Left cardiac atrium (tissue), 4 donors: ENCODE measurements at places on chromosomes 6 and 20.
A peak's percentile ranks its signal among the peaks of the same experiment; 100 is the strongest.

DNA sequence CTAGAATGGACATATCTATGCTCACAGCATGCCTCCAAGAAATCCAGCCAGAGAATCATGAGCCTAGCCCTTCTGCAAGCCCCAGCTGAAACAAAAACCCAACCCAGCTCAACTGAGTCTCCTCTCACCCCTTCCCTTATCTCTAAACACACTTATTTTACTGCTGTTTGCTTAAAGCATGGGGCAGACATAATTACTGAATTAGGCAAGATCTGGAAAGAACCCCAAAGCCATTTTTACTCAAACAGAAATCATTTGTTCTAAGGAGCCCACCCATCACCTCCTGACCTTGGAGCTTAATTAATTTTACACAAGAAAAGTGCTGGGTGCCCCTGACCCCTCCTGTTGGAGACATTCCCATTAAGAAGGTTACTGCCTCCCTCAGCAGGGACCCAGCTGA lies 291.6 kb downstream of the MAFB start:
- no peak for DNase-seq

DNA sequence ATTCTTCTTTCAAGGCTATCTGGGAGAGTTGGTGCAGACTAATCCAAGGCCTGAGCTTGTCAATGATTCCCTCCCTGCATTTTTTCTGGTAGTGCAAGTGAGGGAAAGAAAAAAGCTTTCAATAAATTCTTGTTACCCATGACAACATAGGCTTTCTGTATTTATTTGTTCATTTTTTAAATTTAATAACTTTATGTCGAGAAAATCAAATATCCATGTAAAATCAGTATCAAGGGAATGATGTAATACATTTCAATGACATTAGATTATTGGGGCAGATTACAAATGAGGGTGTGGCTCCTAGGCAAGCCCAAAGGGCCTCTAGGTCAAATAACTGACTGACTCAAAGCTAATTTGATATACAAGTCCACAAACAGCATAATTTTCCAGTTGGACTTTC lies 104.0 kb downstream of the GJA1 start:
- DNase-seq = no peak

DNA sequence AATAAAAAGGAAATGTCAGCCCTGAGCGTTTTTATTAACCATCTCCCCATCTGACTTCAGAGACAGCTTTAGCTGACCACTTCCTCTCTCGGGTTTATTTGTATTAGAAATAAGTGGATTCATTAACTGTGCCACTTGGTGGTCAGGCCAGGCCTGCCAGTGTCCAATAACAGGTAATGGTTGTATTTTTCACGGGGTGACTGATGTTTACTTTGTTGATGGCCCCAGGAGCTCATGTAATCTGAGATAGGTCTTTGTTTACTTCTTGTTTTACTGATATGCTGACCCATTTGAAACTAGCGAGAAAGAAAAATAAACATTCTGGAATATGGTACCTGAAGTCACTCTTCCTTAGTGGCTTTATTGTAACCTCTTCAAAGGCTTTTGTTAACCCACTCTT lies 504.3 kb upstream of the SLC35B3 start:
- no peak for DNase-seq

- peak; percentile 57 for DNase-seq
These were observed 46.2 kb upstream of the ZNF184 start for GRCh38 chr6:27518881-27519795.

GRCh38 chr6:4180652-4181255 lies 45.4 kb upstream of the ECI2 start:
- no peak for DNase-seq

- DNase-seq = peak; percentile 53
These were observed 589.2 kb downstream of the PHF3 start for GRCh38 chr6:64224819-64225218.

DNA sequence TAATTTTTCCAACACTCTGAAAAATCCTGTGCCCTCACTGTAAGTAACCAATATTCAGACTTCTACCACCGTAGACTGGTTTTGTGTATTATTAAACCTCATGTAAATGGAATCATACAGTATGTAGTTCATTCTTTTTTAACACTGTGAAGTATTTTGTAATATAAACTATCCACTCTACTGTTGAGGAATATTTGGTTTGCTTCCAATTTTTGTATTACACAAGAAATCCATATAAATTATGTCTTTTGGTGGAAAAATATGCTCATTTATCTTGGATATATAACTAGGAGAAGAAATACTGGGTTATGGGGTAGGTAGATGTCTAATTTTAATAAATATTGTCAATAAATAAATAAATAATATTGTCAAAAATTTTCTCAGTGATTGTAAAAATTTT lies 116.8 kb downstream of the CHD6 start:
- no peak for DNase-seq

DNA sequence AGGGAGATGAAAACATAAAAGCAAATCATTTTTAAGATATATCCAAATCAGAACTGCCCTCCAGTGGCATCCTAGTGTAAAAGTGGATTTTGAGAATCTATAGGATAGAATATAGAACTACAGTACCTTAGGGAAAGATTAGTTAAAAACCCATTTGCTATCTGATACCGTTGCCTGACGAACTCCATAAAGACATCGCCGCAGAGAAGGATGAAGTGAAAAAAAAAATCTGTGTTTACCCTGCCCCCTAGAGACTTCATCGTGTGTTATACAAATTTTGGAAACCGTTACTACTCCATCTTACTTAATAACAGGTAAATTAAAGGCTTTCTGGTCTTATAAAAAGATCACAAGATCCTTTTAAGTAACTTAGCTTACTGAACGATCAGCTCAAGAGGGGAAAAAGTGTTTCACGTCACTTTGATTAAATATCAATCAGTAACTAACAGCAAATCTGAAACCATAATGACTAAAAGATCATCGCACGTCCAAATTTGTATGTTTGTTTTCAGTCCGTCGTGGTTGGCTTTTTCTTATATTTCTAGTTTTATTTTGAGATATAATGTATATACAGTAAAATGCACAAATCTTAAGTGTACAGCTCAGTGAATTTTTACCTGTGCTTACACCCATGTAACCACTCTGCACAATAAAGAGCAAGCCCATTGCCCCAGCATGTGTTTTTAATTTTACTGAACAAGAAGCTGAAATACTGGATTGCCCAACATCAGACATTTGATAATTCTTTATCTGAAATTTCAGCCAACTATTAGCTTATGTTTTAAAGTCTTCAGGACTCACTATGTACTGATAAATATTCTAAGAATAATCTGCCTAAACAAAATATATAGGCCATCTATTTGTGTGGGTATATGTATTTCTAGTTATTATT lies 881 bp upstream of the MCM3 start:
- no peak for DNase-seq

DNA sequence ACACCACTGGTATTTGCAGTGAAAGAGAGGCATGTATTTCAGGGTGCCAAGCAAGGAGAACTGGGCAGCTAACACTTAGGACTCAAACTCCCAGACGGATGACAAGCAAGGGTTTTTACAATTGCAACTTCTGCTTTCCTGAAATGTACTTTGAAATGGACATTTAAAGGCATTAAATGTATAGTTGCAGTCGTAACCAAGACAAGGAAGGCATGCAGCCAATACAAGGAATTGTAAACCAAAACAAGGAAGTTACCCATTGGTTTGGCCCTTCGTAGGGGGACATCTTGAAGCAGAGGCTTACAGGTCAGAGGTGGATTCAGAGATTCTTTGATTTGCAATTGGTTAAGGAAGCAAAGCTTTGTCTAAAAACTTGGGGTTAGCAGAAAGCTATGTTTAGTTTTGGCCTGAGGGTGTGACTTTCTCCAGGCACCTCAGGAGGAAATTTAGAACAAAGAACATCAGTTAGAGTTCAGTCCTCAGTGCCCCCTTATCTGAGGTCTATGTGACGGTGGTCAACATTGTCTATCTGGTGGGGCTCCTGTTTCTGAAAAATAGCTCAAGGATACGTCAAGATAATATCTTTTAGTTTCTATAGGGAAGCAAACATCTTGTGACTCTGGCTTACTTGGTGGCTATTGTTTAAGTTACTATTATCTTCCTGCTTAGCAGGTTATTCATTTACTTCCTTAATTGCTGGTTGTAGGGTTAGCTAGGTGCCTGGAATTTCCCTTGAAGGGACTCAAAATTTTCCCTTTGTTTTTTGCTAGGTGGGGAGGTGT lies 266.0 kb downstream of the CD83 start:
- no peak for DNase-seq

DNA sequence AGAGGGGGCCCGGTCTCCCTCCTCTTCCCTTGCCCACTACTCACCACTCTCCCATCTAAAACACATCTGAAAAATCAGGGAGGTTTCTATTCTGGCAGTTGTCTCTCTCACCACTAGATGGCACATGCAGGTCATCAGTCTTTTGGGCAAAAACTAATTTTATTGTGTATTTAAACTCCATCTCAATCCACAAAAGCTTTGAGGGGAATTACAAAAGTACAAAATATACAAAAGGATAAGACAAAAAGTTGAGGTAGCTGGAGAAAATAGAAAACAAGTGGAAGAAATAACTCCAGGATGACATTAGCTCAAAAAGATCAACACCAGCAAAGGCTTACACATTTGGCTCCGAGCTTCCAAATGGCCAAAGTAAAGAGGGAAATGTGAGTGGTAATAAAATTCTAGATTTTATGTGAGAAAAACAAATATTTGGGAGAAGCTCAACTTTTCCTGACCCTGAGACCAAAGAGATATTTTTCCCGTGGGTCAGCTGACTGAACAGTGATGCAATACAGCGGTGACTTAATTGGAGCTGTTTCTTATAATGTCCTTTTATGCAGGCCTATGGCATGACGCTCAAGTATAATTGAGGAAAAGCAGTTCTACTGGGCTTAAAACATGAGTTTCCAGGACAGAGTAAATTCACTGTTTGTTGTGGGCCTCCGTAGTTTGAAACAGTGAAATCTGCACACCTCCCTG lies 79.8 kb upstream of the CHD6 start:
- no peak for DNase-seq

GRCh38 chr6:13674533-13675190 lies 37.0 kb downstream of the RANBP9 start:
- DNase-seq = no peak

DNA sequence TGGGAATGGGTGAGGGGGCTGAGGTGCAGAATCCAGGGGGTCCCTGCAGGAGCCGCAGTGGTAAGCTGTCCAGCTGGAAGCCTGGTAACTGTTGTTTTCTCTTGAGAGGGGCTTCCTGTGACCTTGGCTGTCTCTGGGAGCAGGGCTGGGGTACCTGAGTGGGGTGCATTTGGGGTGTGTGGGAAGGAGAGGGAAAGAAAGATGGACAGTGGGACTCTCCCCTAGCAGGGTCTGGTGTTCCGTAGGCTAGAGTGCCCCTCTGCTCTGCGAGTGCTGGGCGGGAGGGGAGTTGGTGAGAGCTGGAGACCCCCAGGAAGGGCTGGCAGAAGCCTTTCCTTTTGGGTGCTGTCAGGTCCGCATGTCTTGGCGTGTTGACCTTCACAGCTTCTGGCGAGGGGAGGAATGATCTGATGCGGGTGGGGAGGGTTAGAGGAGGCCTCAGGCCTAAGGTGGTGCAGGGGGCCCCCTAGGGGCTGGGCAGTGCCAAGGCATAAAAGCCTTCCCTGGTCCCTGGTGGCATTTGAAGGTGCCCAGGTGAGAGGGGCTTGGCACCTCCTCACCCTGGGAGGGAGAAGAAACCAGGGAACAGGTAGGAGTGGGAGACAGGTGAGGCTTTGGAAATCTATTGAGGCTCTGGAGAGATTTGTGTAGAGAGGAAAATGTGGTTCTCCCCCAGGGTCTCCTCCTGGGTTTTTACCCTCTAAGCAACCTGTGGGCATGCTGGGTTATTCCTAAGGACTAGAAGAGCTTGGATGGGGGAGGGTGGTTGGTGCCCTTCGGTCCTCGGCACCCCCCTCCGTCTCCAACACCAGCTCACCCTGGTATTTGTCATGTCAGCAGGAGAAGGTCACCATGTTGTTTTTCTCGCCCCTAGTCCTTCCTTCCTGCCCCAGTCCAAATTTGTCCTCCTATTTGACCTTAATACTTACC lies 3.3 kb downstream of the VEGFA start:
- DNase-seq = peak; percentile 65
